ENCODE measurements at places on chromosomes 7 and 10. TPM values are rescaled to one million over a fixed set of nuclear protein-coding genes. Genes with fewer than 3 reads are reported as not detected.

SYNPO2L gene
- 260 TPM for polyA plus RNA-seq

GRCh38 chr7:86908948-86909347, 150.5 kb downstream of the ELAPOR2 start:
- DNase-seq, result no peak

RNF32 gene
- 2.6 TPM for polyA plus RNA-seq

- no peak for DNase-seq
Measured at GRCh38 chr10:1202343-1202742, 146.2 kb downstream of the WDR37 start.

GRCh38 chr7:25124465-25125136, 459 bp downstream of the CYCS start:
- DNase-seq, result no peak

GRCh38 chr10:99766302-99766681, 16.1 kb upstream of the ABCC2 start:
- no peak for DNase-seq

PGAM2 gene
- 366 TPM for polyA plus RNA-seq

- no peak for DNase-seq
Measured at GRCh38 chr10:75639736-75640135, 208.3 kb downstream of the LRMDA start.

- no peak for DNase-seq
Measured at GRCh38 chr10:129345763-129346162, 121.3 kb upstream of the MGMT start.

MPP7 gene
- 3.6 TPM for polyA plus RNA-seq

UCN3 gene
- polyA plus RNA-seq, result not detected

DNA sequence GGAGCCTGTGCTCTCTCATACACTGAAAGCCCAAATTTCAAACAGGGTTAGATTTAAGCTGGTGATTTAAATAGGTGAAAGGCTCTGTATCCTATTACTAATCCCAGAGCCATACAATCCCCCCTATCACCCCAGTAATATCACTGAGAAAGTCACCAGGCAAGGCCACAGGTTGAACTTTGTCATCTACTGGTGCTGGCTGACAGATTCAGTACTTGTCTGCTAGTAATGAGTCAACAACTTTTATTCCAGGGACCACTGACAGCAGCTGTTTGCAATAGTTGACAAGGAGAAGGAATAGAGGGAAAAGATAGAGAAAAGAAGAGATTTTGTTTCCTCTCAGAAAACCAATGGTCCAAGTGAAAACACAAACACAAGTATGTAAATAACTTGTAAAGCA, 10.4 kb downstream of the ASB15 start:
- no peak for DNase-seq

DNA sequence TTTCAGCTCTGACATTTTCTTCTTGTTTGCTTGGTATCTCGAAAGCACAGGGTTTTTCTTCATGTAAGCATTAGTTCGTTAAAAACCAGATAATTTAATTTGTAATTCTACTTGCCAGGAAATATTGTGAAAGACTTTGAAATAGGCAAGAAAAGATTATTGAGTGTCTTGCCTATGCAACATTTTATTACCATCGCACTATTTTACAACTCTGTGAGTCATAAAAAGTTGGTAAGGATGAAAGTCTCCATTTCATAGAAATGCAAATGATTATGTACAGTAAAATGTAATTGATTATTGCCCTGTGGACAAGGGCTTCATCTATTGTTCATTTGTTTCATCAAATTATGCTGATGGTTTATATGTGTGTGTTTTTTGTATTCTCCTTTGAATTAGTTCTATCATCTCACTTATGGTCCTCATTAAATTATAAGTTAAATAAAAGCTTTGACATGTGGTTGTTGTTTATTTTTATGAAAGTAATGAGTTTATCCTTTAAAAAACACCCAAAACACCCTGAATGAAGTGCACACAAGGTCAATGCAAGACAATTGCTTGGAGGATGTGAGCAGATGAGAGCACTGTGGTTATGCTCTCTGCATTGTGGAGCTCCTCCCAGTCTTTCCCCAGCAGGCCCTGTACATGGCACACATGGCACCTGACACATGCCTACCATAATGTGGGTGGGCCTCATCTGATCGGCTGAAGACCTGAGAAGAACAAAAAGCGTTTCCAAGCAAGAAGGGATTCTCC, 230.8 kb downstream of the CXCL12 start:
- DNase-seq, result no peak

- no peak for DNase-seq
Measured at GRCh38 chr7:139430443-139430842, 53.0 kb downstream of the KLRG2 start.

GRCh38 chr7:120718361-120718760, 139.6 kb downstream of the TSPAN12 start:
- no peak for DNase-seq

DNA sequence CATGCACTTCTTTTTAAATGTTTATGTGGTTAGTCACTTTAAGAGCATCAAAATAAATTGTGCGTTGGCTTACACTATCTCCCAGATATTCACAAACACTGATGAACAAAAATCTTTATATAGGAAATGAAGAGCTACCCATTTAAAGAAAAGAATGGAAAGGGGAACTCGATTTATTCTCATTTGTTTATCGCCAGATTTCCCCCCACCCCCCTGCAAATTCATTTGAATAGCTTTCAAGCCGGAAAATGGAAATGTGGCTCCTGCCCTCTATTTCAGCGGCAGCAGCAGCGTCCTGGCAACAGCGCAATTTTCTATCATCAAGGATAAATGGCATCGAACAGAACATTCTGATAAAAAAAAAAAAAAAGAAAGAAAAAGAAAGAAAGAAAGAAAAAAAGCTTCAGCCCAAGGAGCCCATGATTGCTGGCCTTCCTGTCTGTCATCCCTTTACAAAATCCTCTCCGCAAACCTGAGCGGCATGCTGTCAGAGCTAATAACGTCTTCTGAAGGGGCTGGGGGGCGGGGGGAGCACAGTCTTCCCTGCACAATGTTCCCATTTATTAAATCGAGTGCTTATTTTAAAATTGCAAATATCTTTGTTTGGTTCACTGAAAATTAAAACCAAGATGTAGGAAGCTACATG, 13.7 kb upstream of the DLX6 start:
- no peak for DNase-seq

GRCh38 chr10:100827819-100828737, 82.7 kb downstream of the PAX2 start:
- no peak for DNase-seq

AKR1D1 gene
- 0.06 TPM for polyA plus RNA-seq

DNA sequence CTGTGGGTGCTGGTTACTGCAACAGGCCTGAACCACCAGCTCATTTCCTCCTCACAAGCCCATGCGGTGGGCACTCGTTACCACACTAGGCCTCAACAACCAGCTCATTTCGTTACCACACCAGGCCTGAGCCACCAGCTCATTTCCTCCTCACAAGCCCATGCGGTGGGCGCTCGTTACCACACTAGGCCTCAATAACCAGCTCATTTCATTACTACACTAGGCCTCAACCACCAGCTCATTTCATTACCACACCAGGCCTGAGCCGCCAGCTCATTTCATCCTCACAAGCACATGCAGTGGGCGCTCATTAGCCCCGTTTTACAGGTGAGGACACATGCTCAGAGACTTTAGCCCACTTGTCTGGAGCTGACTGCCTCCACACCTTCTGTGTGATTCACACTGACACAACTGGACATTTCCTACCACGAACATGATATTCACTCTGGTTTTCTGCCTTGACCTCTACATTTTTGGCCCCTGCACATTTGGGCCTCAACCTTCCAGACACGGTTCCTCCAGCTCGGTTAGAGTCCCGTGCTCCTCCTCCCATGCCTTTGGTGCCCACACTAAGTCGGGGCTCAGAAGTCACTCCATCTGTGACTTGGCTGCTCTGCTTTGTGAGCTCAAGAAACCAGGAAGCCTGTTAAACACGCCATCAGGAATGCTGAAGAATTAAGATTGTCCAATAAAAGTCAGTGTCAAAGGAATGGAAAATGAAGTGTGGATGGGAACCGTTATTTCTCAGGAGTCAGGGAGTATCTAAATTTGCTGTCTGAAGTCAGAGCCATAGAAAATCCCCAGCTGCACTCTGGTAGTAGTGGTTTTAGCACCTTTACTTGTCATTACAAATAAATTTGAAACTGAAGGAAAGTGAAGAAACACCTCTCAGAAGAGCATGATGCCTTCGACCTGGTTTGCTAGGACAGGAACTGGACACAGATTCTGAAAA, 55.8 kb upstream of the LANCL2 start:
- DNase-seq, result no peak

CALML5 gene
- not detected for polyA plus RNA-seq

SBDS gene
- 270 TPM for polyA plus RNA-seq

PHYHIPL gene
- polyA plus RNA-seq, result 1.1 TPM

- no peak for DNase-seq
Measured at GRCh38 chr7:151512353-151512752, 7.3 kb downstream of the RHEB start.

DNA sequence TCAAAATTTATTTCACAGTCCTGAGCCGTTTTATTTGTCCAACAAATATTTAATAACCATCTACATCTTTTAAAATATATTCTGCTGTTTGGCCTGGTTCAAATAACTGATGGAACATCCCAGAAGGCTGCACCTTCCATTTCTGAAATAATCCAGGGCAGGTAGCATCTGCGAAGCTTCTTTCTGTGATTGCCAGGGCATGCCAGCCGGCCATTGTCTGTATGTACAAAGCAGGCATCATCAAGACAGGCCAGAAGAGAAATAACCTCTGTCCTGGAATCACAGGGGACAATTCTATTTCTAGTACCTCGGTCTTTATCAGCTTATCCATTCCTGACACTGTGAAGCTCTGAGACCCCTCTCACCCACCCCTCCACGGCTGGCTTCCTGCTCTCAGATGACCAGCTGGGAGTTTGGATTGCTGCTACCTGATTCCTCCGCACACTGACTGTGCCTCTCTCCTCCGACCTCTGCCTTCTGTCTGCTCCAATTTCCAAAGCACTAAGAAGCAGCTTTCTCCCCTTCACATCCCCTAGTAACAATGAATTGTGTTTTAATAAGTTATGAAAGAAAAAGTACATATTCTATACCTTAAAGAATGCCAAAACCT, 8.0 kb downstream of the DGKI start:
- no peak for DNase-seq

DNA sequence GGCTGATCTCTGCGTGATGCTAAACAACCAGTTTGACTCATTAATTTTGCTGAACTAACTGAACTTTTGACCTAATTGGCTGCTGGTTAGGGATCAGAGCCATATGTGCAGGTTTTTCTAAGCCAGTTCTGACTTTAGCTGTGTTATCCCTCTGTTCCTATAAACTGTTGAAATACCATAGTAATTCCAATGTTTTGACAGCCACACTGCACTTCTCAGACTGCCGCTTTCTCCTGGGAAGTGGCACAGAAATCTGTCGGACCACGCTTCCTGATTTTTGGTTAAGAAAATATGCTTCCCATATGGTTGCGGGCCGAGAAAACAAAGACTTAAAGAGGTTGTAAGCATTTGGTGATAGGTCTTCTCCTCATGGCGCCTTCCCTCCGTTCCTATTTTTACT, 42.3 kb downstream of the TBXAS1 start:
- no peak for DNase-seq

Measured in forelimb muscle (tissue), 1 donor.